ENCODE measurements at places on chromosomes 4 and X. TPM values are rescaled to one million over a fixed set of nuclear protein-coding genes. Genes with fewer than 3 reads are reported as not detected.
A peak's percentile ranks its signal among the peaks of the same experiment; 100 is the strongest.

DNA sequence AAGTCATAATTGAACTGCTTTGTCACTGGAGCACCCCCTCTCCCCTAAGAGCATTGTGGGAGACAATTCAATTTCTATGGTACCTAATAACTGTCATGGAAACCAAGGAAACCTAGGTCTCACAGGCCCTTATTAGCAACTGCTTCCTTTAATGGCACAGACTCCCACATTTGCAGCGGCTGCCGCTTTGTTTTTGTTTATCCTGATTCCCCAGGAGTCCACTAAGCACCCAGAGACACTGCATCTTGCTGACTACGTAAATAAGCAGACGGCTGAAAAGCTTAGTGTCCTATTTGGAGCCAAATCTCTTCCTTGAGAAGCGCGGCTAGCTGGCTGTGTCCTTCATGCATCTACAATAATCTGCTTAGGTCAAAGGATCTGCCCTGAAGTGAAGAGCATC lies 494.4 kb downstream of the TMA16 start:
- DNase-seq, result peak; percentile 30

GRCh38 chrX:150704030-150704613 lies 10.9 kb downstream of the MTMR1 start:
- no peak for DNase-seq

SMIM10 gene
- total RNA-seq, result 4.0 TPM

CXCL1 gene
- total RNA-seq, result 51.7 TPM

DNA sequence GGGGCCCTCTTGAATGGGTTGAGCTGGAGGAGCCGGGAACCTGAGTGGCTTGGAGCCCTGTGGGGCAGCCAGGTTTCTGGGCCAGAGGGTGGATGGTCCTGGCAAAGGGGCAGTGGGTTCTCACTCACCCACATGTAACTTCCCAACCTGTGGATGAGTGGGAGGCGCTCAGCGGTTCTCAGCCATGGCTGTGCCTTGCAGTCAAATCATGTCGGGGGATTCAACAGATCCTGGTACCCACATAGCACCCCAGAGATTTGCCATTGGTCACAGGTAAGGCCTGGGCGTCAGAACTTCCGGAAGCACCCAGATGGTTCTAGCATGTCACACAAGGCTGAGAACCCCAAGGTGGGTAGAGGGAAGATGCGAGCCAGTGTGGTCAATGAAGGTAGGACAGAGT lies 21.9 kb upstream of the CLCN4 start:
- no peak for DNase-seq

UTP3 gene
- 20.1 TPM for total RNA-seq

GRCh38 chrX:47751670-47752069 lies 85.0 kb upstream of the ZNF81 start:
- no peak for DNase-seq

DNA sequence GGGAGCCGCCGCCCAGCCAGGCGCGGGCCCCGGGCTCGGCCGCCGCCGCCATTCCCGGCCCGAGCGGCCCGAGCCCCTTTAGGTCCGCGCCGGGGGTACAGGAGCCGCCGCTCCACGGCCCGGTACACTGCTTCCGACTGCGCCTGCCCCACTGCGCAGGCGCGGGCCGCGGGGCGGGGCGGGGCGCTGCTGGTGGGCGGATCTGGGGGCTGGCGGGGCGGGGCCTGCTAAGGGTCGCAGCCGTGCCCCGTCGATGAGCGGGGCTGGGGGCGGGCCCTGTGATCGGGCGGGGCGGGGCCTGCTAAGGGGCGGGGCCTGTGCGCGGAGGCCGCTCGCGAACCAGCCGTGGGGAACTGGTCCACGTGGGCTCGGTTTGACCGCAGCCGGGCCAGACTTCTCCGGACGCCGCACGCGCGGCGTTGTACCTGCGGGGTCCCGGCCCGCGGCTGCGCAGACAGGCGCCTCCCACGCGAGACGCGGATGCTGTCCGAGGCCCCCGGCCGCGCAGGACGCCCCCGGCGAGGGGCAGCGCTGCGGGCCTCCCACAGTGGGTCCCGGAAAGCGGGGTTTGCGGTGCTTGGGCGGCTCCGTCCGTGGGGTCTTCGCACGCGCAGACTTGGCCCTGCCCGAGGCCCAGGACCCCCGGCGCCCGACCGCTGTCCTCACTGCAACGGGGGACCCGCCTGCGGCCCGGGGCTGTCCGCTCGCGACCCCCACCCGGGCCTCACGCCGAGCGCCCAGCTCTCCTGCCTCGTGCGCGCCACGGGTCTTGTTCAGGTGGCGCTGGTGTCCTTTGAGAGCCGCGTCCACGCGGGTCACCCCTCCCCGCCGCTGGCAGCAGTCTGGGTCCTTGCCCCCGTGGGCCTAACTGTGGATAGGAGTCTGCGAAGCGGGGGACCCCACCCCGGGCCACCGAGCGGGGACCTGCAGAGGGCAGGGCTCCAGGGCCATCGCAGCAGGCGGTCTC lies at the start of gene DGKQ:
Gene DGKQ (minus strand): TSS at position 139 of the 967 bp plus-strand sequence. CDS start 87 bp downstream, at position 52.
- DNase-seq, result peak; percentile 89

GRCh38 chr4:188993871-188994270 lies 854.6 kb downstream of the TRIML1 start:
- no peak for DNase-seq

DNA sequence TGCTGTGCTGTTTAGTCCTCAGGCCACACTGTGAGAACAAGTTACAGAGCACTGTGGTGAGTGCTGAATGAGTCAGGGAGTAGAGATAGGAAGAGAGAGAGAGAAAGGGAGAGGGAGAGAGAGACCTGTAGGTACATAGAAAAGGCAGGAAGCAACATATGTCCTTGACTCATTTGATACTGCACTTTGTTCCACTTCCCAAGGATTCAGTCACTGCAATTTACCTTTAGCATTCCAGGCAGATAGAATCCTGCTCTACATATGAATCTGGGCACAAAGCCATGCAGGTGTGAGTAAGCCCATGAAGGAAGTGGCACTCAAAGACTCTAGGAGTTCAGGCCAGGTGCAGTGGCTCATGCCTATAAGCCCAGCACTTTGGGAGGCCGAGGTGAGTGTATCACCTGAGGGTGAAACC lies 1.0 kb upstream of the DAPP1 start:
- DNase-seq, result peak; percentile 80

DNA sequence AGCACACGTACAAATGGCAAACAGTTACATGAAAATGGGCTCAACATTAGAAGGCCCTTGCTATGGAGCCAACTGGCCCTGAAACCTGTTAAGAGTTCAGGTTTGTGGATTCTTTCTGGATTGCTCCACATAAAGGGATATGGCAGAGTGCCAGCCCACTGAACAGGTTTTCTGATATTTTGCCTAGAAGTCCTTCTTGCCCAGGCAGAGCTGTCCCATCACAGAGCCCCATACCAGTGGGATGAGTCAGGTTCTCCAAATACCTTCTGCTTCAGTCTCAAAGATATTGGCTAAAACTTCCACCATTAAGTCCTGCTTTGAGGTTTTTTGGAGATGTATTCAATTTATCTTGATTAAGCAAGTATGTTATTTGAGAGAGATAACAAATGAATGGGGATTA lies 146.8 kb upstream of the IL1RAPL2 start:
- no peak for DNase-seq

GRCh38 chr4:100063355-100063754 lies 113.3 kb upstream of the H2AZ1 start:
- no peak for DNase-seq

DNA sequence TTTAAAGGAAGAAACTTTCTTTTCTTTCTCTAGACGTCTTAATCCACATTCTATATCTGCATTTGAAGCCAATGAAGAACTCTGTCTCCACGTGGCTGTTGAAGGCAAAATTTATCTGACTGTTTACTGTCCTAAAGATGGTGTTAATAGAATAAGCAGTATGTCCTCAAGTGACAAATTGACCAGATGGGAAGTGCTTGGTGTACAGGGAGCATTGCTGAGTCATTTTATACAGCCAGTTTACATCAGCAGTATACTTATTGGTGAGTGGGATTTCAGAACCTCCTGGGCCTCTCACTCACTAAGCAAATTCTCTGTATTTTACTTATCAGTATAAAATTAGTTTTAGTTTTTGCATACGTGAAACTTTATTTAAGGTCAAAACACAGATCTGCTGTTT lies 33.7 kb downstream of the ADAD1 start:
- DNase-seq, result no peak

EDA gene
- total RNA-seq, result 4.7 TPM

Measured in lung (tissue), 17 donors.